ENCODE measurements at places on chromosomes 5 and 9.

DNA sequence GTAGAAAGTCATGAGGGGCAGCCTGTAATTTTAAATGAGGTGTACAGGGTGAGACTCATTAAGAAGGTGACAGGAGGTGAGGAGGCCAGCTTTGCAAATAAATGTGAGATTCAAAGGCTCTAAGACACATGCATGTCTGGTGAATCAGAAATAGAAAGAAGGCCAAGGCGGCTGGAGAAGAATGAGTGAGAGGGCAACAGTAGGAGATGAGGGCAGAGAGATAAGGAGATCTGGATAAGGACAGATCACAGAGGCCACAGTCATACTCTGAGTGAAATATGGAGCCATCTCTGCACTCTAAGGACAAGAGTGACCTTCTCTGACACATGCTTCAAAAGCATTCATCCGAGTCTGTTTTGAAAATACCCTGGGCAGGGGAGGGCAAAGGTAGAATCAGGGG lies 90.7 kb downstream of the RAD23B start:
- no peak for DNase-seq

DNA sequence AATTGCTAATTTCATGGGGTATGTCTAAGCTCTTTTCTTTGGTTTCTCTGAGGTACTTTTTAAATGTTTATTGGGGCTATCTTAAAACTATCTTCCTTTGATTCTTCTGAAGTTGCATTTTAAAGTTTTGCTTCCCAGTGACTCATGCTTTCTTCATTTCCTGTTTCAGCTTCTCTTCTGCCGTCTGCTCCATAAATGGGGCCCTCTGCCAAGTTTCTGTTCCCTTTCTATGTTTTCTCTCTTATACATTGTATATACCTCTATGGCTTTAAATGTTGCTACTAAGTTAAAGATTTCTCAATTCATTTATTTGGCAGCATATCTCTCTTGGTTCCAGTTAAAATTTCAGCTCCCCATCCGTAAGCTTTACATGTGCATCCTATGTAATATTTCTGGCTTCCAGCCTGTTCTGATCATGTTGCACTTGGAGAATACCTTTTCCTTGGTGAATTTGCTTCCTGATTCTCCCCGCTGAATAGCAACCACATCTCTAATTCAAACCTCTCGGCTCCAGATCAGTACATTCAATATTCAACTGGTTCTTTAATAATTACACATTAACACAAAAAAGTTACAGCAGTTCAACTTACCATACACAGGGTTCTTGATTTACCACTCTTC lies 125.3 kb downstream of the ST8SIA4 start:
- DNase-seq: no peak

DNA sequence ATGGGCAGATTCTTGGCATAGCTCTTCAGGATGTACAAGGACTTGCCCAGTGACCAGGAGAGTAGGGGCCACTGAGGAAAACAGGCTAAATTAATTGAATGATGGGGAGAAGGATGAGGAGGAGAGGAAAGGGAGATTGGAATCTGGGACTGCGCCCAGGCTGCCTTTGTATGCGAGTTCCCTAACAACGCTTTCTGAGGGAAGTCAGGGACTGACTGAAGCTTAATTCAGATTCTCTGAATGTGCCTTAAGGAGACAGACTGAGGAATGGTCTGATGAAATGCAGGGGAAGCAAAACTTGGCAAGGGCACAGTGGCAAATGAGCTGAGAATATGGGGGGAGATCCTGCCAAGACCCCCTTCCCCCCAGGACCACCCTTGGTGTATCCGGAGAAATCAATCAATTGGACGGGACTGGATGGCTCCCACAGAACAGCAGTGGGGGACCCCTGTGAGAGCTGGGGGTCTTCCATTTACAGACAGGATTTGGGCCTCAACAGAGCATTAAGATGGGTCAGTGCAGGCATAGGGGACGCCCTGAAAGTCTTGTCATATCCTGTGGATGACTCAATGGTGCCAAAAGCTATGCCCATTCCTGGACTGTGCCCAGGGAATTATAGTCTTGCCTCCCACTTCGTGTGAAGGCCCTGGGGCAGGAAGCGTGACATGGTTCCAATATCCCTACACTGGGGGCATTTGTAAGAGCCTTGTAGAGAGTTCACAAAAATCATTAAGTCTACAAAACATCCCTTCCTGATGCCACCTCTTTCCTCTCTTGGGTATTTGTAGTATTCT lies 215.5 kb upstream of the TNC start:
- DNase-seq: no peak

DNA sequence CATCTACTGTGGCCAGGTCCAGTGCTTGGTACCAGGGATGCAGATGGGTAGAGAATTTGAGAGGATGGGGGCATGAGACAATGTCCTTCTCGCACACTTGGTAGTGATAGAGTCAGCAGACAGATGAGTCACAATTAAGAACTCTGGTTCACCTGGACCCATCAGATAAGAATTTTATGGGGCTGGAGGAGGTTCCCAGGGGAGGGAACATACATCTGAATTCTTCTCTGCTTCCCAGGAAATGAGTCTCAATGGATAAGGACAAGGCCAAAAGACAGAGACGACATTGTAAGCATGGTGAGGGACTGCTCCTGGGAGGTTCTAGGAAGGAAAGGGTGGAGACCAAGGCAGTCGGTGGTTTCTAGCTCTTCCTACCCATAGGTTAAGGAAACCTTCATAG lies 5.3 kb downstream of the SLC4A9 start:
- no peak for DNase-seq

- DNase-seq: no peak
Observed at GRCh38 chr9:82882138-82882537, 180.8 kb downstream of the RASEF start.
